Aortic smooth muscle cell (primary cell): ENCODE measurements at places on chromosomes 16 and 17. TPM values are rescaled to one million over a fixed set of nuclear protein-coding genes. Genes with fewer than 3 reads are reported as not detected.

DLX3 gene
- 0.26 and 0.56 TPM in 2 replicates for total RNA-seq

KRTAP1-5 gene
- total RNA-seq, result not detected in 2 replicates

SP6 gene
- total RNA-seq, result 0.12 and 0.13 TPM in 2 replicates

RAB26 gene
- total RNA-seq, result 2.0 and 2.4 TPM in 2 replicates

HOXB7 gene
- not detected in 2 replicates for total RNA-seq

INCA1 gene
- total RNA-seq, result 0.13 and 0.25 TPM in 2 replicates

SLC6A4 gene
- 0.40 and 1.6 TPM in 2 replicates for total RNA-seq

CTRL gene
- total RNA-seq, result 0.66 and 0.75 TPM in 2 replicates

KRTAP9-2 gene
- total RNA-seq, result not detected in 2 replicates

KRT9 gene
- not detected in 2 replicates for total RNA-seq

KRT14 gene
- total RNA-seq, result 1.1 TPM in 1 of 2 replicates, not detected in the other

RPL13 gene
- total RNA-seq, result 2,119 and 2,522 TPM in 2 replicates

CMTM2 gene
- not detected in 2 replicates for total RNA-seq

MXRA7 gene
- 171 and 205 TPM in 2 replicates for total RNA-seq
